Erythroblast (primary cell): ENCODE measurements at places on chromosomes 4 and X.

DNA sequence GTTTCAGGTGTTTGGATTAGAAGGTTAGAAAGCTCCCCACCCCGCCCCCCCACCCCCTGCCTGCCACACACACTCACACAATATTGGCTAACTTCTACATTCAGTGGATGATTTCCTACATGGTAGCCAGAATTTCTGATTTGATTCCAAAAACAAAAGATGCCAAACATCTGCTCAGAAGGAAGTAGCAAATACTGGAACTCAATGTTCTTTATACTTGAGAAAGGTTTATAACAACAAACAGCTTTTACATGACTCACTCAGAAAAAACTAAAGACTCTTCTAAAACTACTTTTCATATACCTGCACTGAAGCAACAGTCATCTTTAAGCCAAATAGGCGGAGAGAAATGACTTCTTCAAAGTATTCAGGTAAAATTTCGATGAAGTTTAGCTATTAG, 750.5 kb upstream of the POU3F4 start:
- DNase-seq, result no peak

DNA sequence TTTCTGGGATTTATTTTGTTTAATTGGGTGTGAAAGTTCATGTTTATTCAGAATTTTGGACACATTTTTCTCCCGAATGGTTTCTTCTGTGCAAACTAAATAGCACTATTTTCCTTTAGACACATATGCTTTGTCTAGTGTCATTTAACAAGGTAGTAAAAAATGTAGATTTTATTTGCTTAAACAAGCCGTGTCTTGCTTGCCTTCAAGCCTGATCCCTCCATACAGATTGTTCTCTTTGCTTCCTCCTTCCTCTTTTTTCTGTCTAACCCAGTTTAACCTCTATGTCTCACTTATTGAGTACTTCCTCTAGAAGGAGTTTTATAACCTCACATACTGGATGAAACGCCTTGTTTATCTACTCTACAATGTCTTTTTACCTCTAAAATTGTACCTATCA, 211.8 kb downstream of the NPFFR2 start:
- DNase-seq, result no peak

DNA sequence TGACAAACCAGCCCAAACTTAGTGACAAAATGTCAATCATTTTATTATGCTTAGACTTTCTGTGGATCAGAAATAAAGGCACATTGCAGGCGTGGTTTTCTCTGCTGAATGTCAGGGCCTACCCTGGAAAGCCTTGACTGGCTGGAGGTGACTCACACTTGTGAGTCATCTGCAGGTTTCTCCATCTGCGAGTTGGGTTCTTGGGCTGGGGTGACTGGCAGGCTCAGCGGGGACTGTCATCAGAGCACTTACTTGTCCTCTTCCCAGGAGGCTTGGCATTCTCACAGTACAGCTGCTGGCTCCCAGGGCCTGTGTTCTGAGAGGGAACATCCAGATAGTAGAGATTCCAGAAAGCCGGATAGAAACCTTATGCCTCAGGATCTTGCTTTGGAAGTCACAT, 153.8 kb upstream of the AGA start:
- no peak for DNase-seq

- no peak for DNase-seq
Observed at GRCh38 chr4:26713563-26714151, 129.8 kb downstream of the TBC1D19 start.

- peak; percentile 75 for DNase-seq
Observed at GRCh38 chr4:83282049-83282535, 2.5 kb downstream of the COQ2 start.

DNA sequence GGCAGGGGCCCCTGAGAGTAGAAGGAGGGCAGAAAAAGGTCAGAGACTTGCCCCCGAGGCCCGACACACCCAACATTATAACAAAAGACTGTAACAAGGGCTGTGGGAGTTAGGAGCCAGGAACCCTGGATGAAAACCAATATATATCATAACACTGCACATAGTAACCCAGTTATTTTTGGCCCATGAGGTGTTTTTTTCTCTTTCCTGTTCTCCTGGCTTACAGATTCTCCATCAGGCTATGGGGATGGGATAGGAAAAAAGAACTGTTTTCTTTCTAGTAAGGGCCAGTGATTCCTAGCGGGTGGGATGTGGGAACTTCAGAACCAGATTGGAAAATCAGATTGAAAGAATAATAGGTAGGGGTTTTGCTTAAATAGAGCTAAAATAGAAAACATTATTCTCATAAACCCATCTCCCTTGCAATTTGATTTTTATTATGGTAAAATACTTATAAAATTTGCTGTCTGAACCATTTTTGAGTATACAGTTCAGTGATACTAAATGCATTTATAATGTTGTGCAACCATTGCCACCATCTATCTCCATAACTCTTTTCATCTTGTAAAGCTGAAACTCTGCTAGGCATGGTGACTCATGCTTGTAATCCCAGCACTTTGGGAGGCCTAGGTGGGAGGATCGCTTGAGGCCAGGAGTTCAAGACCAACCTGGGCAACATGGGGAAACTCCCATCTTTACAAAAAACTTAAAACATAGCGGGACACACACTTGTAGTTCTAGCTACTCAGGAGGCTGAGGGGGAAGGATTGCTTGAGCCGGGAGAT, 33.5 kb downstream of the SNX25 start:
- DNase-seq, result no peak

- DNase-seq, result peak; percentile 77
Observed at GRCh38 chrX:119729408-119730201, 28.8 kb upstream of the SOWAHD start.

- DNase-seq, result no peak
Observed at GRCh38 chrX:124028182-124028581, 66.7 kb downstream of the STAG2 start.

DNA sequence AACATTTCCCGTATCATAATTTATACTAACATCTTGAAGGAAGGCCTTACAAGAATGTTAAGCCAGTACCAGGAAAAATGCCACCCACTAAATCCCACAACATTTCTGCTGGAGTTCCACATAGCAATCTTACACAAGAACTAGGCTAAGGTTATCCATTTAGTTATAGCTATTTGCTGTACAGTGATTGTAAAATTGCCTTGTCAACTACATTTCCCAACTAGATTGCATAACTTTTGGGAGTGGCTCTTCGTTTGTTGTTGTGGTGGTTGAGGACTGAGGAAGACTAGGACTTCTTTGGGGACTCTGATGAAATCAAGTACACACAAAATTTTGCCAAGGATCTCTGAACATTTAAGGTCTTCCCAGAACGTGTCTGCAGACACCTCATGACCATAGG, 8.0 kb downstream of the IBSP start:
- no peak for DNase-seq

DNA sequence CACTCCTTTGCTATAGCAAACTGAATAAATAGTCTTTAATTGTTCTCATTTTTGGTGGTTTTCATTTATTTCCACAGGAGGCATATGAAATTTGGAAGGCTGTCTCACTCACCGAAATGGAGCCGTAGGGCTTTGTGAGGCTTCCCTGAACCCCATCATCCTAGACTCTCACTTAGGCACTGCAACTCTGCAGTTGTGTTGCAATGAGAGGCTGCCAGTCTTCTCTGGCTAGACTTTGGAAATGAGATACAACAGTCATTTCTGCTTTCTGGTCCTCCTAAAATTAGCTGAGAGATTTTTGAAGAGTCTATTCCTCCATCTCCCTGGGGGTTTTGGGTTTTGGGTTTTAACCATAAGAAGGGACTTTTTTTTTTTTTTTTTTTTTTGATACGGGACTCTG, 146.5 kb downstream of the SH3BGRL start:
- no peak for DNase-seq

DNA sequence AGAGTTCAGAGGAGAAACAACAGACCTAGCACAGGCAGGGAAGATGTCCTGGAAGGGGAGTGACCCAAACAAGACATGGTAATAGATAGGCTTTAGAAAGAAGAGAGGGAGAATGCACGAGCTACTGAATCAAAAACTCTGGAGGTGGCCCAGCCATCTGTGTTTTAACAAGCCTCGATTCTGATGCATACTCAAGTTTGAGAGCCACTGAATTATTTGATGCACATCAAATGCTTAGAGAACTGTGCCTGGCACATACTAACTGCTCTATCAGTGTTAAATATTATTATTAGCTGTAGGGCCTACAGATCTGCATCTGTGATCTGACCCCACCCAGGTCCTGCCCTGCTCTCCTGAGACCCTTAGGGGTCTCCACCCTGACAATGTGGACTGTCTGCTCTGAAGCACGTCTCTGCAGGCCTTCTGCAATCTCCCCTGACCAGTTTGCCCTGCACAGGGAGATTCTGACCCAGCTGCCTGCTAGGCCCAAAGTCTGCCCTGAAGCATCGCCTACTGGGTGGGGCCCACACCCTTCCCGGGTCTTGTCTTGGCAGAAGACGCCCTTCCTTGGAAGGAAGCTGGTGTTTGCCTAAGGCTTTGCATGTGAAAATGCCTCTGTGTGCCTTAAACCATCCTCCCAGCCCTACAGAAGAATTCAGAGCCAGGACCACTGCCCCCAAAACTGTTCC, 201.5 kb upstream of the KLF3 start:
- DNase-seq, result peak; percentile 50

- DNase-seq, result no peak
Observed at GRCh38 chrX:30489323-30489722, 88.2 kb downstream of the TASL start.

DNA sequence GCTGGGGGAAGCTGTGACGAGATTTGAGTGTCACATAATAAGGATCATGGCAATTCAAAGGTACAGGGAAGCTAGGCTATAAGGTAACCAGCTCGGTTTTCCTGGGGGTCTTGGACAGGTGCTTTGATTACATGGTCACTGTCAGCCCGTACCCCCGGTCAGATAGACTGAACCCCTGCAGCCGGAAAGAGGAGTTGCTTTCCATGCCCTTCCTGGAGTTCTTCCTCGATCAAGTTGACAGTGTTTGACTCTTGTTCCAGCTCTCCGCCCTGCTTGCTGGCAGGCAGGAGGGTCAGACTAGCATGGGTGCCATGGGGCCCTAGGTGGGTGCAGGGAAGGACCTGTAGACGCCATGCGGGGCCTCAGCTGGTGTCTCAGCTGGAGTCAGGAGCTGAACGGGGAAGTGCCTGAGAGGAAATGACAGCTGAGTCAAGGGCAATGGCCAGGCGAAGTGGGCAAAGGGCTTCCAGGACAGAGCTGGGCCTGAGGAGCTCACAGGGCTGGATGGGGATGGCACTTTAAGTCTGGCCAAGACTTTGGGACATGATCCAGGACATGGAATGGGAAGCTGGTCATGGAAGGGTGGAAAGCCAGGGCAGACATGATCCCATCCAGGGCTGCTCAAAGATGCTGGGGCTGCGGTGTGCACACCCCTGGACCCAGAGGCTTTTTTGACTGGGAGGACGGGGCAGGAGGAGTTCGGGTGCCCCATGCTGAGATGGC, 1.6 kb downstream of the TMEM187 start:
- DNase-seq, result no peak

GRCh38 chrX:55142206-55142918, 53.5 kb downstream of the PAGE2 start:
- no peak for DNase-seq

DNA sequence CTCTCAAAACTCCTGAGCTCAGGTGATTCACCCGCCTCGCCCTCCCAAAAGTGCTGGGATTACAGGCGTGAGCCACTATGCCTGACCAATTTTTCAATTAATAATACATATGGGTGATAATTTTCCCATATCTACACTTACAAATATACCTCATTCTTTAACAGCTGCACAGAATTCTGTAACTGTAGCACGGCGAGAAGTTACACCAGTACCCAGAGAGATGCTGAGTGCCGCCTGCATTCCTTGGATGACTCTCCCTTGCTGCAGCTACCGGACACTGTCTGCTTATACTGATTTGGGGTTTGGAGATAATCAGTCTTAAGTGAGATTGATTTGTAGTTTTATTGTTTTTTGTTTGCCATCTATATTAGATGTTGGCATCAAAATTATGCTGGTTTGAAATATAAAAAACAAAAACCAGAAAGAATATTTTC, 5.8 kb downstream of the TIFA start:
- DNase-seq, result no peak

DNA sequence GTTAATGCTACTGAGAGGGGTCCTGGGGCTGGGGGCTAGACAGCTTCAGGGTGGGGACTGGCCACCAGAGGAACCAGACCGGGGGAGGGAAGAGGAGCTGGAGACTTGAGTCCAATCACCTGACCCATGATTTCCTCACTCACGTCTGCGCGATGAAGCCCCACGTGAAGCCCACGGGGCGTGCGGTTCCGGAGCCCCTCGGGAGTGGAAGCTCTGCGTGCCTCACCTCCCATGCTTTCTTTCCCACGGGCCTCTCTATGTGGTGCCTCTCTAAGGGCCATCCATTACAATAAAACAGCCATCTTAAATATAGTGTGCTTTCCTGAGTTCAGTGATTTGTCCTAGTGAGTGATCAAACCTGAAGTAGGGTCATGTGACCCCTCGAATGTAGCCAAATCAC, 119.9 kb downstream of the ENPP6 start:
- DNase-seq, result no peak

DNA sequence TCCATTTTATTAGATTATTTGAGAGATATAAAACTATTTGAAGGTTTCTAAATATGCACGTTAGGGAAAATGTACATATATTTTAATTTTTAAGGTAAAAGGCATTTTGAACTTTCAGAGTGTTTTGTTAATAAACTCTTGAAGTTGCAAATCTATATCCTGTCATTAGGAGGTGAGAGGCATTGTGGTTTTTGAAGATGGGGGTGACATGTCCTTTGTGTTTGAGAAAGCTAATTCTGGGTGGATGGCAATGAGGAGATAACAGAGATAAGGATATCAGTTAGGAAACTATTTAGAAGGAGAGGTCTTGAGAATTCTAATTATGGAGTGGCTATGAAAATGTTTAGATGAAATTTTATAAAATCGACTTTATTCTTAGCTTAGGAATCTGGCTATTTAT, 6.1 kb downstream of the STIM2 start:
- peak; percentile 41 for DNase-seq

- no peak for DNase-seq
Observed at GRCh38 chr4:132557660-132558059, 591.4 kb upstream of the PCDH10 start.

- no peak for DNase-seq
Observed at GRCh38 chr4:127304356-127304755, 328.4 kb upstream of the INTU start.

GRCh38 chrX:15675490-15675921, 10.9 kb upstream of the CLTRN start:
- peak; percentile 91 for DNase-seq

GRCh38 chr4:150379454-150379853, 202.5 kb upstream of the MAB21L2 start:
- no peak for DNase-seq

- no peak for DNase-seq
Observed at GRCh38 chr4:148057516-148057915, 325.6 kb downstream of the ARHGAP10 start.
